DMS53 (cell line): ENCODE measurements at places on chromosomes 16 and 17.

GRCh38 chr16:88599825-88600538, 29.8 kb downstream of the ZC3H18 start:
- no peak for DNase-seq

- DNase-seq = no peak
These were observed 153.2 kb downstream of the KATNIP start for GRCh38 chr16:27703121-27703520.

DNA sequence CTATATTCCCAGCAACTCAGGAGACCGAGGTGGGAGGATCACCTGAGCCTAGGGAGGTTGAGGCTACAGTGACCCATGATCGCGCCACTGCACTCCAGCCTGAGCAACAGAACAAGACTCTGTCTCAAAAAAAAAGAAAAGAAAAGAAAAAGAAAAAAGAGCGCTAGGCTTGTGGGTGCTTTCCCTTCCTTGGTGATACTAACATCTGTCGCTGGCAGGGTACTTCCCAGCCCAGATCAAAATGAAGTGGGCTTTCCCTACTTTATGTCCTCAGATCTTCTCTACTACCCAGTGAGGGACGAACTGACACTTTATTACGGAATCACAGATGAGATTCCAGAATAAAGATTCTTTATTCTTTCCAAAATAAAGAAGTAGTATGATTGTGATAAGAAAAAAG, 103.8 kb upstream of the NOL11 start:
- no peak for DNase-seq

DNA sequence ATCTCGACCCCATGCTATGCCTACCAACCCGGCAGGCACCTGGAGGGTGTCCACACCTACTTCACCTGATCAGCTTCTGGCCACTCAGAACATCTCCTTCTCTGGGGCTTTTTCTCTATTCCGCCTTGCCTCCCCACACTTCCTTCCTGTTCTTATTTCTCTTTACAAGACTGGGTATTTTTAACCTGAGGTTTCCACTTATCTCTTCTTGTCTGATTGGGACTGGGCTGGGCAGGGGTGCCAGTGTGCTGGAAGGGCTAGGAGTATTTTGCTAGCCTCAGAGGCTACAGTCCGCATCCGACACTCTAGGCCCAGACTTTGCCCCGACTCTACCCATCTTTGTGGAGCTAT, 26.2 kb upstream of the ZNF652 start:
- no peak for DNase-seq

DNA sequence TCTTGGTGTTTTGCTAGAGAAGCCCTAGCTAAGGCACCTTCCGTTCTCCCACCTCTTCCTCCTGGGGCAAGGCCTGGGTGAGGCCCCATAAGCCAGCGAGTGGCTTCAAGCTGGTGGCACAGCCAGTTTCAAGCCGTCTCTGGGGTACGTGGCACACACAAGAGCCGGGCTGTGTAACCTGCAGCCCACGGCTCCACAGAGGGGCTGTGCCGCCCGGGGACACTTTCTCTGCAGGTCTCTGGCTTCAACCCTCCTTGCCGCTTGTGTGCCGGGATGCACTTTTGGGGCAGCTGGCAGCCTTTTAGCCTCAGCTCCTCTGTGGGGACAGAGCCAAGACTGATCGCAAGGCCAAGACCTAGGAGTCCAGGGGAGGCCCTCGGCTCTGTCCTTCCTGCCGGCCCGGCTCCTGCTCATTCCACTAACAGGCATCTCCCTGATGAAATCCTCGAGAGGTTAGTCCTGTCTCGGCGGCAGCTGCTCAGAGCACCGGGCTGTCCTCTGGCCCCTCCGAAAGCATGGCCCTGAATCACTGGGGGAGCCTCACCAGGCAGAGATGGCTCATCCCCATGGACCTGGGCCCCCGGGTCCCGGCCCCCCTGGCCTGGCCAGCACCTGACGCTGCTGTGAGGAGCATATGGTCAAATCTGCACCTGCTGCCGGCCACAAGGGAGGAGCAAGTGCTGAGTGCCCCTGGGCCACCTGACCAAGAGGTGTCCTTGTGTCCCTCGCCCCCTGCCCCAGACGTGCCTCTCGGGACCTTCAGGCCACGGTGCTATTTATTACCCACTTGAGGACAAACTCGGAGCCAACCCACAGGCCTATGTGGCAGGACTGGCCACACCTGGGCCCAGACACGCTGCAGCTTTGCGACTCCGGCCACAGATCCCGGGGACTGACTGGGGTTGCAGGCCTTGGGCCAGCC, 98.5 kb downstream of the METRNL start:
- DNase-seq = no peak
